Endothelial cell of umbilical vein (primary cell): ENCODE measurements at places on chromosomes 6 and 20.

- no peak for DNase-seq
Measured at GRCh38 chr20:37972256-37973058, 60.8 kb downstream of the TTI1 start.

GRCh38 chr20:2750491-2751251 lies 49.8 kb downstream of the CPXM1 start:
- DNase-seq: peak; percentile 7

DNA sequence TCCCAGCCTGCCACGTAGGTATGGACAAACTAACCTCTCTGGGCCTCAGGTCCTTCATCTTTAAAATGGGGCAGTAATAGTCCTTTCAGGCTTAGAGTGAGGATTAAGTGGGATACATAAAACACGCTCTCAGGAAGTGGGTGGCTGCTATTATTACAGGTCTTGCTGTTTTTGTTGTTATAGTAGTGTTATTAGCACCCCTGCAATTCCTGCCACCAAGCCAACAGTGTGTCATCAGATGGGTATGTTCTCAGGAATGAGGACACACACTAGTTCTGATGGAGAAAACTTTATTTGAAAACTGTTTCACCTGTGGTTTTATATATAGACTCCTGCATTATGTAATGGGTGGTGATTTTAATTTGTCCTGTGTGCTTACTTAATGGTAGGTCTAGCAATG lies 131.7 kb downstream of the LRRC1 start:
- DNase-seq: peak; percentile 57

DNA sequence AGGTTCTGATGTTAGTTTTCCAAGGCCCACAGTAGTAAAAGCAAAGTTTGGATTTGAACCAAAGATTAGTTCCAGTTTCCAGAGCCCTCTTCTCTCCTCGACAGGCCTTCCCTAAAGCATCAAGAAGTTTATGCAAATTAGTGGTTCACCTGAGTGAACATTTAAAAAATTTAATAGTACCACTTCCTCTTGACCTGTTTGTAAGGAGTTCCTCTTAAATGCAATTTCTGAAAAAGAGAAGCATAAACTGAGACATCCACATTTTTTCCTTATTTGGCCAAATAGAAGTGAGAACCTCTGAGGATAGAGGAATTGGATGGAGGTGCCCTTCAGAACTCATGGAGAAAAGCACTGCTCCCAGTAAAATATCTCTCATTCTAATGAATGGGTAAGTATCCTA lies 1.2 kb upstream of the DSE start:
- no peak for DNase-seq

DNA sequence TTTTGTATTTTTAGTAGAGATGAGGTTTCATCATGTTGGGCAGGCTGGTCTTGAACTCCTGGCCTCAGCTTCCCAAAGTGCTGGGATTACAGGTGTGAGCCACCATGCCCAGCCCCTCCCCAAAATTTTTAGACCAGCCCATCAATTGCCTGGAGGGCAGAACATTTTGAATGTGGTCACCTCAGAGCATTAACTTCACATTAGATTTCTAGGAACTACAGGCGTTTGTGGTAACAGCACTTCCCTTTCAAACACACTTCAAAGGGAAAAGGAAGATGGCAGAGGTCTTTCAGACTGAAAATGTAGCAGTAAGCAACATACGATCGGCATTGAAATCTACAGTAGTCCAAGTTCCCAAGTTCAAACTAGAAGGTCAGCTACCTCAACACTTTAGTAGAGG lies 12.3 kb upstream of the SLA2 start:
- DNase-seq: no peak

DNA sequence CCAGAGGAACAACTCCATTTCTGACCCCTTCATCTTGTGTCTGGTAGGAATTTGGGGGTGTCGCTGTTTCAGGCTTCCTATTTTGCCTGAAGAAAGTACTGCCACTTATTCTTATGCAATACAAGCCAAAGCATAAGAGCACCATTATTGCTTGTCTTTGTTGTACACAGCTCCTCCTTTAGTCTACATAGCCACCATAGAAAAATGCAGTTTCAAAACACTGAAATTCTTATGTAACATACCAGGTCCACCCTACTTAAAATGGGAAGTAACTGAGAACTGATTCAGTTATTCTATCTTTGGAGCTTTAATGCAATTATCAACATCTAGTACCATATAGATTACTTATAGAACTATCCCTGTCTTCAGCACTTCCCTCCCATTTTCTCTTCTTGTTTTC lies 255.5 kb downstream of the ARHGAP18 start:
- DNase-seq: no peak

- DNase-seq: no peak
Measured at GRCh38 chr20:5046656-5047339, 45.5 kb upstream of the SLC23A2 start.

DNA sequence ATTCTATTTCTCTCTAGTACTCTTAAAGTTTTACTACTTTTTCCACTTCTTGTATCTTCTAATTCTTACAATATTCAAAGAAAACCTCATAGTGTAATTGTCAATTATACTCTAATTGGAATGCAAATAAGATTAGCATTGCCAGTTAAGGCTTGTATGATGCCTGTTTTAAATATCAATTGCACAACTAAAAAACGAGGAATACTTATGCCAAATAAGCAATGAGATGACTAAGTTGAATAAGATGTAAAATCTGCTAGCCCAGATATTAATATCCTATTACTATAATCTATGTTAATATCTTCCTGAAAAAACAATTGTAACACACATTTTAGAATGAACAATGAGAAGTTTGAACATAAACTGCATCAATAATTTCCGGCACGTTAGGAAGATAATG lies 13.3 kb upstream of the AKAP7 start:
- DNase-seq: no peak

GRCh38 chr6:27775796-27776184 lies 136.4 kb downstream of the OR2B2 start:
- no peak for DNase-seq

GRCh38 chr6:46235242-46235641 lies 64.5 kb upstream of the ENPP5 start:
- DNase-seq: no peak

- peak; percentile 9 for DNase-seq
Measured at GRCh38 chr6:50936277-50936681, 117.6 kb downstream of the TFAP2B start.

DNA sequence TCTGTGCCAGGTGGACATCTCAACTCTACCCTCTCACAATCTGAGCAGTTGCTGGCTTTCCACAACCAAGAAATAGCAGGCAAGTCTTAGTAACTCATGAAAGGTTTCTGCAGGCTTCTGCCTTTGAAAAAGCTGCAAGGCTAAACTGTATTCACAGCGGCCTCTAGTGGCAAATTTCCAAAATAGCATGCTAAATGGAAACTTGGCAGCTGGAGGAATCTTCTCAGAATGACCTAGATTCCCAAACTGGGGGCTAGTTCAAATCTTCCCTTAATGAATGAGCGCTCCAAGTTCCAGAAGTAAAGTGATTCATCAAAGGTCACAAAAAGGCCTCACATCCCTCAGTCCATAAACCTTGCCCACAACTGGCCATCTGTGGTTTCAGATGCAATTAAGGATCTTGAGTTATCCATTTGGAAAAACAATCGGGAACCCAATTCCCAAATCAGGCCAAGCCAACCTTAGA lies 11.9 kb upstream of the CPNE5 start:
- peak; percentile 81 for DNase-seq

DNA sequence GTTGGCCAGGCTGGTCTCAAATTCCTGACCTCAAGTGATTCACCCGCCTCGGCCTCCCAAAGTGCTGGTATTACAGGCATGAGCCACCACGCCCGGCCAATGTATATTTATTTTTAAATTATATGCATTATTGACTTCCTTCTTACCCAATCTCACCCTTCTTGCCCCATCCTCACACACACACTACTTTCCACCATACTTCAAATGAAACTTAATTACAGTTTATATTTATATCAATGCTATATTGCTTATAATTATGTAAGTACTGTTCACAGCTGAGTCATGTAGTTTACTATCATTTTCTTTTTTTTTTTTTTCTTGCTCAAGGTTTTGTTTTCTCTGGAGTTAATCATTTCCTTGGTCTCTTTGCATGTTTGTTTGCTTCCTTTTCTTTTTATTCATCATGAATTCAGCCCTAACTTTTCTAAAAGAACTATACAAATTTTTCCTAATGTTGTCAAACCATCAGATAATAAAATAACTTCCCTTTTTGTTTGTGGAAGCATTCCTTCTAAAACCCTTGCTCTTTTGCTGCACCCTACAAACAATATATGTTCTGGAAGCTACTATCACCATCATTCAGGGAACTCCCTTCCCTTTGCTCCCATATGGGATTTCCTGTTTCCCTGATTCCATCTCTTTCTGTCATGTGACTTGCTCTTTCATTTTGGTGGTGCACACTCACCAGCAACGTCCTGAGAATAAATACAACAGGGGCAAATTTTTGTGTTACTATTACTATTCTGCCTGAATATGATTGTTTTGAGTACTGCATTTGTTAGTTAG lies 201.7 kb upstream of the SASH1 start:
- peak; percentile 44 for DNase-seq

DNA sequence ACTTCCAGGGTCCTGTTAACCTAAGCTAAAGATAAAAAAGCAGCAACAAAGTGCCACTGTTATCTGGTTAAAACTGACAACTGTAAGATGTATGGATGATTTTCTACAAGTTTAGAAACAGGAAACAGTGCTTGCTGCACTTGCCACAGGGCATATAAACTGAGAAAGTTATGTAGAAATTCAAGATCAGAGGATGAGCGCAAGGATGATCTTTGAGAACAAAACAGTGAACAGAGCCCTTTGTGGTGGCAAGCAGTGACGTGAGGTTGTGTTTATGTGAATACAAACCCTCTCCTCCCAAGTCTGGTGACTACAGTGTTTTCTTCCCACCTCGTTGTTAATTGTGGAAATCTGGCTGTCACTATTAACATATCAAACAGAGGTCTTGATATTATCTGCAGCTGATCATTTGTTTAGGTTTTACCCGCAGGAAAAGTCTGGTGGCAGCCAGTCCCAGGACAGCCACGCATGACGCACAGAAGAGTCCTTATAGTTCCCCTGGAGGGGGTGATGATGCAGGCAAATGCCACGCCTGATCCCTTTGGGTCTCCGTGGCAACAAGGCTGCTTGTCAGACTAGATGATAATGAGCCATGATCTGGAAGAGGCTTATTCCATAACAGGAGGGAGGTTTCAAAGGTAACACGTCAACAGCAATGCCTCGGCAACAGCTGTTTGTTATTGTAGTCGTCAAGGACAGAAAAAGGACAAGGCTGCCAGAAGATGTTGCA lies 43.1 kb upstream of the TNFAIP3 start:
- no peak for DNase-seq

DNA sequence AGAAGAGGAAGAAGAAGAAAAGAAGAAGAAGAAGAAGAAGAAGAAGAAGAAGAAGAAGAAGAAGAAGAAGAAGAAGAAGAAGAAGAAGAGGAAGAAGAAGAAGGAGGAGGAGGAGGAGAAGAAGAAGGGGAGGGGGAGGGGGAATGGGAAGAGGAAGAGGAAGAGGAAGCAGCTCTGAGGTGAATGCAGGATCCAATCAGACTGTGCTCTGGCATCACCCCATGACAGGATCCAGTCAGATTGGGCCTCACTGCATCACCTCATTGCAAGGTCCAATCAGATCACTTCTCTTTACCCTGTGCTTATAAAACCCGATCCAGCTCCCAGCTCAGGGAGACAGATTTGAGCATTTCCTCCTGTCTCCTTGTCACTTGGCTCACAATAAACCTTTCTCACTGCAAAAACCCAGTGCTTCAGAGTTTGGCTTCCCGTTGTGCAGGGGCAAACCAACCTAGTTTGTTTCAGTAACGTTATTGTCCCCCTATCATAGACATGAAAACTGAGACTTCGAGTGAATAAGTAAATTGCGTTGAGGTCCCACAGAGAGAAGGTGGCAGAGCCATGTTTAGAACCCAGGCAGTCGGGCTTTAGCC lies 28.6 kb upstream of the YWHAB start:
- DNase-seq: no peak

GRCh38 chr6:20467437-20467836 lies 65.8 kb downstream of the E2F3 start:
- no peak for DNase-seq

GRCh38 chr6:15761045-15761502 lies 98.2 kb upstream of the DTNBP1 start:
- DNase-seq: no peak

GRCh38 chr6:19033683-19034082 lies 646.5 kb downstream of the RNF144B start:
- DNase-seq: no peak

DNA sequence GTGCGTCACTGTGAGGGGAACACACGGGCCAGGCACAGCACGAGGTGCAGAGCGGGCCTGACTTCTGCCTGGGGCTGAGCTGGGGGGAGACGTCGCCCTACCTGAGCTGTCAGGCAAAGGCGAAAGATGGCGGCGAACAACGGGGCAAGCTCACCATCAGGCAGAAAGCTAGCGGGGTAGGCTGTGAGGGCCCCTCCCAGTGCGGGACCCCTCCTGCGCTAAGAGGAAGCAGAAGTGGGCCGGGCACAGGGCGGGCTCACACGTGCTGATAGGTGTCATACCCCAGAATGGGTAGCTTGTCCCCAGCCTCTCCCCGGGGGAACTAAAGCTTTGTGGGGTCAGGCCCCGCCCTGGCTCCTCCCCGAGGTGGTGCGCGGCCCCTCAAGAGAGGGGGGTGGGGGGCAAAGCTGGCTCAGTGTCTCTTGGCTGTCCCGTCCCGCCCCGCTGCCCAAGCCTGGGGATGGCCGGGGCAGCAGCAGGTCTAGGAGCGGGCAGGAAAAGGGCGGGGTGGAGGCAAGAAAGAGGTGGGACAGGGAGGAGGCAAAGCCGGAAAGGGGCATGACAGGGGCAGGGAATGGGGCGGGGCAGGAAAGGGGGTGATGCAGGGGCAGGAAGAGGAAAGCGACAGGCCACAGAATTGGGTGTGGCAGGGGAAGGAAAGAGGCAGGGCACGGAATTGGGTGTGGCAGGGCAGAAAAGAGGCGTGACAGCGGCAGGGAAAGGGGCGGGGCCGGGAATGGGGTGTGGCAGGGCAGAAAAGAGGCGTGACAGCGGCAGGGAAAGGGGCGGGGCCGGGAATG lies 14.7 kb downstream of the UCKL1 start:
- no peak for DNase-seq

GRCh38 chr20:48904566-48905296 lies 16.8 kb upstream of the ARFGEF2 start:
- DNase-seq: peak; percentile 76

- no peak for DNase-seq
Measured at GRCh38 chr20:43542161-43542560, 16.7 kb upstream of the SGK2 start.

- DNase-seq: peak; percentile 29
Measured at GRCh38 chr6:89260832-89261231, 43.7 kb upstream of the GABRR1 start.
